ENCODE measurements at places on chromosomes 6 and 20.

DNA sequence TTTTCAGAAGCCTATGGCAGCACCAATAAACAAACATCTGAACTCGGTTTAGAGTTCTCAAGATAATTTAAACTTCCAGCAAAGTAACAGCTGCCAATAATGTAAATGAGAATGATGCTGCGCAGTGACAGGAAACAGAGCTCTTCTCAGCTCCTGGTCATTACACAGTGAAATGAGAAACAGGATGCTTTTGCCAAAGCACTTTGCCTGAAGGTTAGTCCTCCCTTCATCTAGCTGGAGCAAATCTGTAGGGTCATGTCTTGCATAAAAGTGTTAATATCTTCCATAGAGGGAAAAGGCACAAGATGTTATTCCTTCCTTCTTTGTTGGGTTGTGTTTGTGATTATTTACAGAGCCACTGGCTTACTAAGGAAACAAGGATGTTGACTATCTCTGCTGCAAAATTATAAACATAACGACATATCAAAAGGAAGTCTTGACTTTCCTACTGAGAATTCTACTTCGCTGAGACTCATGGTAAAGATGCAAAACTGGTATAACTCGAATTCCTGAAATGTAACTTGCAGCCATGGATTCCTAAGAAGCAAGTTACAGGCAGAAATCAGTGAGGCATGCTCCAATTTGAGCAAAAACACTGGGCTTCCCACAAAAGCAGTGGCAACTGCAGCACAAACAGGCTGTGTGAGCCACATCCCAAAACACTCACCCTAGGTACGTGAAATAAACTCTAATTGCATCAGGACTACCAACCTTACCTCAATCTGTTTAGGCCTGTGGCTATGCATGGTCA is 102.5 kb upstream of the BEND6 start:
- no peak for DNase-seq

- no peak for DNase-seq
Measured at GRCh38 chr6:87558446-87558845, 31.3 kb downstream of the RARS2 start.

- DNase-seq: no peak
Measured at GRCh38 chr6:52317841-52318581, 33.5 kb upstream of the MCM3 start.

- no peak for DNase-seq
Measured at GRCh38 chr6:6333501-6333900, 13.0 kb upstream of the F13A1 start.

- DNase-seq: no peak
Measured at GRCh38 chr20:32789896-32790750, 27.9 kb downstream of the DNMT3B start.

DNA sequence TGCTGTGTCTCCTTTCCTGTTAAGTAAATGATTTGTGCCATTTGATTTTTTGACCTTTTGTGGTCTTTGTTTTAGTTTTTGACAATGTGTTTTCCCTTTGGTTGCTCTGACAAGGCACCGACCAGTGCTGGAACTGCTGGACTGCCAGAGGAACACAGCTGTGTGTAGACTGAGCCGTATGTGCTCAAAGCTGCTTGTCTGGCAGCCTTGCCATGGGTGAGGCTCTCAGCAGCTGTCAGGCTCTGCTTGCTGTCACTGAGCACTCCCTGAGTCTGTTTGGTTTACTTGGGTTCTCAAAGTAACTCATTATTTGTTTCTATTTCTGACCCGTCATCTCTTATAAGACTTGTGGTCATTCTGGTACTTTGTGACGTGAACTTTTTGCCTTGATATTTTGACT is 15.1 kb upstream of the SNRPB start:
- DNase-seq: no peak

GRCh38 chr20:60581606-60582115 is 623.4 kb downstream of the CDH26 start:
- no peak for DNase-seq

DNA sequence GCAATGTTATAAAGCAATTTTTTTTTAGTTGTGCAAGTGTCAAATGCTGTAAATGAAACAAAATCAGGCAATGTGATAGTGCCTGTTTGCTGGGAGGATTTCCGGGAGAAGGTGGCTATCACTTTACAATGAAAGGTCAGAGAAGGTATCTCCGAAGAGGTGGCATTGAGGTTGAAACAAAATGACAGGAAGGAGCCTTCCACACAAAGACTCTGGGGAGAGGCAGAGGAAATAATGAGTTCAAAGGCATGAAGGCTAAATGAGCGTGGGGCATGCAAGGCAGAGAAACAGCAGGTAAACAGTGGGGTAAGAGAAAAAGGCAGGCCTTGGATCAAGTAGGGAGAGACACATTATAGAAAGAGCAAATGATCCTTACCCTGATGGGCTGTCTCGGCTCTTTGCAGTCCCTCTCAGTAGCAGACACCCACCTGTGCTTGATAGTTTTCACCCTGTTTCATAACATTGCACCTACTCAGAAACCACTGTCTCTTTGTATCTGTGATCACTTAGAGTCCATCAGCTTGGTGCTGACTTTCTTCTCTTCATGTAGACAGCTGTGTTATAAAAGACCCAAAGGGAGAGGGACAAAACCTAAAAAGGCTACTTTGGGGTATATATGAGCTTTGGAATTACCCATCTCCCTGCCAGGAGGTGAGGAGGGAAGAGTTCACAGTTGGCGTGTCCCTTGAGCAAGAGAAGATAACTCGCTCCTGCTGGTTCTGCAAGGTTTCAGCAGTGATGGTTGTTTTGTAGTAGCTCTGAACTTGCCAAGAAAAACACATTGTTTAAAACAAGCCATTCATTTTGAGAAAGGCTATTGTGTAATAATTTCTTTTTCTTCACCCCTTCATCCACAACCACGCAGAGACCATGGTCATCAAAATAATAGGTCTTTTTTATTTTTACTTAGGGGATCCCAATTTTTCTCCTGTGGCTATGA is 22.3 kb downstream of the NRN1 start:
- no peak for DNase-seq

DNA sequence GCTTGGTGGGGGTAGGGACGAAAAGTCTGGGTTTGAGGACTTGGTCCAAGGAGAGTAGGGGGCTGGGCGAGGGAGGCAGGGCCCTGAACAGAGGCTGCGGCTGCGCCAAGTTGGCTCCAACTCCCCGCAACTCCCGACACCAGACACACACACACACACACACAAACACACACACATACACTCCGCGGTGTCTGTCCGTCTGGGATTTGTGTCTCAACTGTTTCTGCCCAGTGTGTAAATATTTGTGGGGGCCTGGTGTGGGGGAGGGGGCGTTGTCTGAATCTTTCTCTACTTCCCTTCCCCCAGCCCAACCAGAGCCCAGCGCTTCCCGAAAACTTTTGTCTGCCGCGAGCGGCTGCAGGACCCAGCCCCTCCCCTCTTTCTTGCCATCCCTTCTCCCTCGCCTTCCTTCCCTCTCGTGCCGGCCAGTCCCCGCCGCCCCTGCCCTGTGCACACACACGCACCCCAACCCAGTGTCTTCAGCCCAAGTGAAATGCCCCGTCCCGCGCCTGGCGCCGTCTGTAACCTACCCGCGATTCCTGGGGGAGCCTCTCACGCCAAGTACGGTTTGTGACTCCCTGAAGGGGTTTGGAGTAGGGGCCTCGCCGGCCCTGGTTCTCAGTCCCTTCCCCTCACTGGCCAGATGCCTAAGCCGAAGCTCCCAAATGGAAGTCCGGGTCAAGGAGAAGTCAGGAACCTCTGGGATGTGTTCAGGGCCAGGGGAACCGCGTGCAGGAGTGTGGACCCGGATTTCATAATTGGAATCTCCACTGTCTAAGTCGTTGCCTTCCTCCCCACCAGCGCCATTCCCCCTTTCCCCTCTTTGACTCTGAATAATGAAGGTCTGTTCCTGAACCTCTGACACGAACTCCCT is 904 bp downstream of the MDFI start:
- no peak for DNase-seq

GRCh38 chr6:27757307-27757706 is 154.9 kb downstream of the OR2B2 start:
- peak; percentile 17 for DNase-seq

Data from activated naive CD4-positive, alpha-beta T cell (primary cell).